ENCODE measurements at places on chromosomes 11 and 22. TPM values are rescaled to one million over a fixed set of nuclear protein-coding genes. Genes with fewer than 3 reads are reported as not detected.

The CRACR2B gene
- 4.1 TPM for total RNA-seq

The KRTAP5-8 gene
- not detected for total RNA-seq

The RAG1 gene
- total RNA-seq, result 1.7 TPM

The SLC22A6 gene
- not detected for total RNA-seq

The JAML gene
- 0.07 TPM for total RNA-seq

The GALNT18 gene
- 5.5 TPM for total RNA-seq

The SCUBE2 gene
- 0.50 TPM for total RNA-seq

The MGAT3 gene
- total RNA-seq, result not detected

The TENM4 gene
- 0.13 TPM for total RNA-seq

Data from thoracic aorta endothelial cell (primary cell).